A673 (cell line): ENCODE measurements at places on chromosomes 2 and 18.

DNA sequence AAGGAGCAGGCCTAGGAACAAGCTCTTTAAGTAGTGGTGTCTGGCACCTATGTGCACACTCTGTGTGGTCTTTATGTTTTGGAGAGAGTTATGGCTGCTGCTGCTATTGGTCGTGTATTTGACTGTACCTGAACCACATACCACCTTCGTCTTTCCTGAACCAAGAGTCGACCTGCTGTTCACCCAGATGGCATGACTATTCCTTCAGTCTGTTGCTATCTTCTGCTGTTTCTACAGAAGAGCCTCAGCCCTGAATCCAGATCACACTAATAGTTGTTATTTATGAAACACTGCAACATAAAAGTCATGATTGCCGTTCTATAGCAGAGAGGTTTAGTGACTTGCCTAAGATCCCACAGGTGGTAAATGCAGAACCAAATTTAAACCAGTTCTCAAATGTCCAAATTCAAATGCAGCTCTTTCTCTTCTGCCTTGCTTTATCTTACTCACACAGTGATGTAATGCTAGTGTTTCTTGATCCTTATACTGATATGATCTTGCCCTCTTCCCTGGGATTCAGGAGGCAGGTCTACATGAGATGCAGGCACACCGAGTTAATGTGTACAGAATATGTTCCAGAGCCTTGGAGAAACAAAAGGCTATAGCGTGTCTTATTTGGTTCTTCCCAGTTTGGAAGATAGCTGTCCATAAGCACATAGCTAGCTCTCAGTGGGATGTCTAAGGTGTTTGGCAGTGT, 122.1 kb upstream of the FOSL2 start:
- H3K27me3 ChIP-seq, result no peaks in the 10 kb centered on the region
- no peaks in the 10 kb centered on the region for H3K36me3 ChIP-seq
- peaks cover 34% of the 10 kb centered on the region for H3K4me1 ChIP-seq
- DNase-seq, result no peak

GRCh38 chr2:11043245-11043644, 112.0 kb upstream of the SLC66A3 start:
- H3K4me1 ChIP-seq, result no peaks in the 10 kb centered on the region
- no peak for DNase-seq
- no peak overlapping the region for H3K27ac ChIP-seq
- H3K36me3 ChIP-seq, result no peaks in the 10 kb centered on the region
- H3K27me3 ChIP-seq, result no peaks in the 10 kb centered on the region

DNA sequence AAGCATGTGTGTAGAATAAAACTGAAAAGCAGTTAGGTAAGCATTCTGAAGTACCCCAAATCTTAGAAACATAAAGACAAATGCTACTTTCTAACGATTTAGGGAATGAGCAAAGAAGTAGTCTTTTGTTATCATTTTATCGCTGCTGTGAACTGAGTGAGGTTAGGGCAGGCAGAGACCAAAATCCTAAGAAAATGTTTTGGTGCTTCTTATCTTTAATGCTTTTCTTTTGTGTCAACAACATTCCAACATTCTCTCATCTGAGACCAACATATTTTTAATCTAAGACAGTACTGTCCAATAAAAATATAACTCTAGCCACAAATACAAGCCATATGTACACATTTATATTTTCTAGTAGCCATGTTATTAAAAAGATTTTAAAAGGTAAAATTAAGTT, 789.4 kb upstream of the PIK3C3 start:
- DNase-seq, result no peak
- H3K27me3 ChIP-seq, result no peaks in the 10 kb centered on the region
- H3K36me3 ChIP-seq, result no peaks in the 10 kb centered on the region
- no peak overlapping the region for H3K27ac ChIP-seq

- peak; percentile 8 for DNase-seq
- no peaks in the 10 kb centered on the region for H3K36me3 ChIP-seq
- no peak overlapping the region for H3K4me3 ChIP-seq
- no peak overlapping the region for H3K27ac ChIP-seq
Observed at GRCh38 chr2:203470371-203470770, 64.7 kb downstream of the RAPH1 start.

- no peak overlapping the region for H3K27ac ChIP-seq
- DNase-seq, result no peak
- no peaks in the 10 kb centered on the region for H3K36me3 ChIP-seq
- H3K4me1 ChIP-seq, result no peaks in the 10 kb centered on the region
- H3K4me3 ChIP-seq, result no peak overlapping the region
- H3K27me3 ChIP-seq, result no peaks in the 10 kb centered on the region
Observed at GRCh38 chr2:166563894-166564293, 69.8 kb upstream of the SCN7A start.

GRCh38 chr2:72538486-72538885, 287.3 kb downstream of the EXOC6B start:
- H3K4me3 ChIP-seq, result no peak overlapping the region
- H3K36me3 ChIP-seq, result no peaks in the 10 kb centered on the region
- peak overlapping the region; percentile 18 for H3K27ac ChIP-seq
- H3K27me3 ChIP-seq, result no peaks in the 10 kb centered on the region

DNA sequence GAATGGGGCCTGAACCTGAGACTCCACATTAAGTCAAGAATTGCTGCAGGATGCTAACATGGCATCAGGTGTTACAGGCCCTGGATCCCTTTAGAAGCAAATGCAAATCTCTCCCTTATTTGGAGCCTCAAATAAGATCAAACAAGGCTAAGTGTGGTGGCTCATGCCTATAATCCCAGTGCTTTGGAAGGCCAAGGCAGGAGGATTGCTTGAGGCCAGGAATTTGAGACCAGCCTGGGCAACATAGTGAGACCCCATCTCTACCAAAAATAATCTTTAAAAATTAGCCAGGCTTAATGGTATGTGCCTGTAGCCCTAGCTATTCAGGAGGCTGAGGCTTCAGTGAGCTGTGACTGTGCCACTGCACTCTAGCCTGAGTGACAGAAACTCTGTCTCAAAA, 89.4 kb downstream of the DYM start:
- no peaks in the 10 kb centered on the region for H3K36me3 ChIP-seq
- no peak for DNase-seq
- no peak overlapping the region for H3K27ac ChIP-seq
- H3K4me1 ChIP-seq, result no peaks in the 10 kb centered on the region
- H3K4me3 ChIP-seq, result no peak overlapping the region

- H3K36me3 ChIP-seq, result no peaks in the 10 kb centered on the region
- no peak overlapping the region for H3K4me3 ChIP-seq
- no peak overlapping the region for H3K27ac ChIP-seq
- no peak for DNase-seq
- peaks cover 4% of the 10 kb centered on the region for H3K4me1 ChIP-seq
- H3K27me3 ChIP-seq, result no peaks in the 10 kb centered on the region
Observed at GRCh38 chr2:219475278-219475677, 23.4 kb upstream of the GMPPA start.
